ENCODE measurements at places on chromosomes 11 and 22.
A peak's percentile ranks its signal among the peaks of the same experiment; 100 is the strongest.

DNA sequence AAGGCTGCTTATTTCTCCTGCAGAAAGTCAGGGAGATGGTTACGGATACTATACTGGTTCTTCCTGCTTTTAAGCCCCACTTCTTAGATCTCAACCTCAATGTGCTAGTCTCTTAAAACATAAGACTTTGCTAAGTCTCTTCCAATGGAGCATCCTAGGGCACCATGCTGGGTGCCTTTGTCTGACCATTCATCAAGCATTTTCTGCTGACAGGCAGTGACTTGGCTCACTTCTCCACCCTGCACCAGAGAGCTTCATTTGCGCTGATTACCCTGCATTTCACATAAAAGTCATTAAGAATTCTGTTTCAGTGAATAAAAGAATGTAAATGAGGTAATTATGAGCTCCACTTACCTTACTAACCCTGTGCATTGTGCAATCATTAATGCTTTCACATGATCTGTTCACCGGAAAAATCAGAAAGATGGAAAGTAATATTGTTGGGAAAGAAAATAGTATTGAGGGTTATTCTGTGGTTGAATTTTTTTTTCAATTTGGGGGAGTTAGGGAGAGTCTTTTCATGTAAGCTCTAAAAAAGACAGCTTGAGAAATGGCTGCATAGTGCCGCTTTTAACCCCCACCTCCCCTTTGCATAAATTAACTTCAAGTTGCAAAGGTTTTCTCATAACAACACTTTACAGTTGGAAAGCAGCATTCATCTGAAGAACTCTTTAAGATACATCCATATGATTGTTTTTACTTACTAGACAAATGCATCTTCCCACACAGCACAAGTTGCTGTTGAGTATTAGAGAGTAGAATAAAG is 677.3 kb upstream of the KIRREL3 start:
- no peak for DNase-seq

DNA sequence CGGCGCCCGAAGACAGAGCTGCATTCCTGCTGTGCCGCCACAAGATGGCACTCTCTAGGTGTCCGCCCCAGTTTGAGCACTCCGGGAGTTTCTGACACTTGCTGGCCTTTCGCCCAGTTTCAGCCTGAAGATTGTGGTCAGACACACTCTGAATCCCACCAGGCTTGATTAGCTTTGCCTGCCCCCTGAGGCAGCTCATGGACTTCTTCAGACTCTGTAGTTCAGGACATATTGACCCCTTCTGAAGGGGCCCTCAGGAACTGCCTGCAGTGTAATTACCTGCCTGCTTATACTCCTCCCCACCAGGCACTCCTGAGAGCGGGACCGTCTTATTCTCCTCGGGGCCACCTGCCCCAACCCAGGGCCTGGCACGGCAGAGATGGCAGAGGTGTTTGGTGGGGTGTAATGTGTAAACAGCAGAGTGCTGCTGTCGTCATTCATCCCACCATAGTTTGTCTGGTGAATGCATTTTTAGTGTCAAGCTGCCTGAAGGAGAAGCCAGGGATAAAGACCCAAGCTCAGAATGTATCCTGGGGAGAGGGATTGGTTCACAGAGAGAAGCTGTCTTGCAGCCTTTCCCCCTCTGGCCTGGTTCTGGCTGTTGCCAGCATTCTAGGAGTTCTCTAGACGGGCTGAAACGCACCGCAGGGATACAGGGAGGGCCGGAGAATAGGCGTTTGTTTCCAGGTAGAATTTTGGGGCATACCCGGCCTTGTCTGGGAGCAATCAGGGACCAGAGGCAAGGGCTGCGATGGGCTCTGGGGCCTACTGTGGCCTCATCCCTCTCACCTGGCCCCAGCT is 46.4 kb downstream of the EIF3F start:
- peak; percentile 50 for DNase-seq

- DNase-seq, result no peak
Measured at GRCh38 chr11:46180736-46181135, 59.5 kb upstream of the PHF21A start.

- no peak for DNase-seq
Measured at GRCh38 chr11:64826062-64826461, 15.7 kb upstream of the MEN1 start.

DNA sequence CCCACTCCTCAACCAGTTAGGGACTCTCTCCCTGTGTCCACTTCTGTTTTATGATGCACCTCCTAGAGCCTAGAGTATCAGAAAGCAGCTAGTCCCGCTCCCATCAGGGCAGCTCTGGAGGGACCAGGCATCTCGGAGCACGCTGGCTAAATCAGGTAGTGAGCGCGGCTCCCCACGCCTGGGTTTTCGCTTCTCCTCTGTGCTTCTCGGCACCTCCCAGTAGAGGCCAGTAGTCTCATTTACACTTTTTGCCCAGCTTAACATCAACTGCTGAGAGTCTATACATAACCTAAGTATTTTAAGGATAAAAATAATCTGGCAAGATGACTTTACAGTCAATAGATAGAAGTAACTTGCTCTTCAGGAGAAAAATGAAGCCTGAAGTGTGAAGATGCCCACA is 473.8 kb downstream of the OPCML start:
- no peak for DNase-seq

GRCh38 chr11:59152312-59152951 is 9.8 kb downstream of the FAM111A start:
- DNase-seq, result no peak

- DNase-seq, result no peak
Measured at GRCh38 chr22:37427135-37427710, at the start of gene ELFN2. Gene ELFN2 (minus strand): TSS chr22:37427479. CDS start chr22:37375534, 51,945 bp downstream.

GRCh38 chr11:44255406-44256071 is 54.4 kb downstream of the ALX4 start:
- no peak for DNase-seq

DNA sequence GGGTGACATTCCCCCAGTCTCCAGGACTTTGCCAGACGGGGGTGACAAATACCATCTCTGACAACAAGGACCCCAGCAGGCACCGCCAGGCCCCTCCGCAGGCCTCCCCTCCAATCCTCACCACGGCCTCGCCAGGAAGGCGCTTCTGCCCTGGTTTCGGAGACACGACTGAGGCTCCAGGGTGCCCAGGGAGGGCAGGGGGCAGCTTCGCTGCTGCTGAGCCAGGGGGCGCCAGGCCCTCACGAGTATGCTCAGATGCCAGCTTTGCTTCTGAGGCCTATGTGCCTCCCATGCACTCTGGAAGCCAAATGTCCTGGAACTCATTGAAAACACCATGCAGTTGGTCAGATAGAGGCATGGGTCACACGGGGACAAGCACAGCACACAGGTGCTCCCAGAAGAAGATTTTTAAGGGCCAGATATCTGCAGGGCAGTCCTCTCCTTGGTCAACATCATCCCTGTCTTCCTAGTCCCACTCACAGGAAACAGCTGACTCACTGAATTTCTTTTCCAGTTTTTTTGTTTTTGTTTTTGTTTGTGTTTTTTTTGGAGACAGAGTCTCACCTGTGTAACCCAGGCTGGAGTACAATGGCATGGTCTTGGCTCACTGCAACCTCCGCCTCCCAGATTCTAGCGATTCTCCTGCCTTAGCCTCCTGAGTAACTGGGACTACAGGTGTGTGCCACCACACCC is 19.9 kb downstream of the BID start:
- DNase-seq, result peak; percentile 36

All from CD4-positive, alpha-beta T cell treated with Interleukin-21 for 1 hour (primary cell).